Dermis microvascular lymphatic vessel endothelial cell (primary cell): ENCODE measurements at places on chromosomes 13 and 19. TPM values are rescaled to one million over a fixed set of nuclear protein-coding genes. Genes with fewer than 3 reads are reported as not detected.
A peak's percentile ranks its signal among the peaks of the same experiment; 100 is the strongest.

The LIPE gene
- 5.0 and 6.3 TPM in 2 replicates for total RNA-seq

The PEAK3 gene
- total RNA-seq = 0.13 and 0.51 TPM in 2 replicates

The PEX11G gene
- 1.8 and 2.3 TPM in 2 replicates for total RNA-seq

The KLK14 gene
- total RNA-seq = not detected in 2 replicates

The HRC gene
- total RNA-seq = not detected in 2 replicates

GRCh38 chr19:13102416-13102665 lies 317 bp downstream of the LYL1 start:
- no peak for DNase-seq

- DNase-seq = no peak
These were observed 2.0 kb downstream of the TNFSF11 start for GRCh38 chr13:42575938-42576337.

- DNase-seq = peak; percentile 37
These were observed 19.7 kb upstream of the ERCC5 start for GRCh38 chr13:102825921-102826706.

DNA sequence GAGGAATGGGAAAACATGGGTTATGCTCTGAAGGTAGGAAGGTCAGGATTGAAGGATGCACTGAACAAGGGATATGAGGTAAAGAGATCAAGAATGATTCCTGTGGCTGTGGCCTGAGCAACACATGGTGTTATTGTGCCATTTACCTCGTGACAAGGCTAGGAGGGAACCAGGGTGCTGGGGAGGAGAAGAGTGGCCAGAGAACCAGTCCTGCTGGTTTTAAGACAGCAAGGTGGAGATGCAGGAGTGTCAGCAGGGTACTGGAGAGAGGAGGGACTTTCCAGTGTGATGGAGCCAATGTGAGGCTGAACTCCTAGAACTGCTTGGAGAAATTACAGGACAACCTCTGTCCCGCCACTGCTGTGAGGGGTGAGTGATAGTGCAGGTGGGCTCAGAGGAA lies 282.4 kb downstream of the MYO16 start:
- DNase-seq = no peak

GRCh38 chr13:112688560-112689302 lies 1.1 kb upstream of the ATP11A start:
- DNase-seq = no peak

DNA sequence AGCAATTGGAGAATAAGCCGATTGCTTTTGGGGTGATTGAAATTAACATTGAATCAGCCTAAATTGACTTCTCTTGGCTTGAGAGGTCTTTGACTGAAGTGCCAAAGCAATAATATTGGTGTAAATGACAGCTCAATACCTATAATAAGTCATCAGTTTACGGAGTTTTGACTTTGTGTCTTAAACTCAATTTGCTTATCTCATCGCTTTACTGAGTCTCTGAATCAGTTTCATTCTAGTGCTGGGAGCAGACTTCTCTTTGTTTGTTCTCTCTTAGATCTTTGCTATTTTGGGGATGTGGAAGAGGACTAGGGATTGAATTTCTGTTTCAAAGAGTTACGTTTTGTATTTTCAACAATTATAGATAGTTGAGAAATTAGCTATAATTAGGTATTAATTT lies 7.1 kb downstream of the RFC3 start:
- DNase-seq = no peak

GRCh38 chr19:19650331-19650730 lies 6.9 kb upstream of the GMIP start:
- DNase-seq = no peak

GRCh38 chr13:19681517-19681916 lies 48.1 kb downstream of the MPHOSPH8 start:
- DNase-seq = peak; percentile 74

GRCh38 chr13:75411924-75412537 lies 69.9 kb downstream of the TBC1D4 start:
- no peak for DNase-seq

- no peak for DNase-seq
These were observed 144.4 kb upstream of the WASF3 start for GRCh38 chr13:26412936-26413716.

DNA sequence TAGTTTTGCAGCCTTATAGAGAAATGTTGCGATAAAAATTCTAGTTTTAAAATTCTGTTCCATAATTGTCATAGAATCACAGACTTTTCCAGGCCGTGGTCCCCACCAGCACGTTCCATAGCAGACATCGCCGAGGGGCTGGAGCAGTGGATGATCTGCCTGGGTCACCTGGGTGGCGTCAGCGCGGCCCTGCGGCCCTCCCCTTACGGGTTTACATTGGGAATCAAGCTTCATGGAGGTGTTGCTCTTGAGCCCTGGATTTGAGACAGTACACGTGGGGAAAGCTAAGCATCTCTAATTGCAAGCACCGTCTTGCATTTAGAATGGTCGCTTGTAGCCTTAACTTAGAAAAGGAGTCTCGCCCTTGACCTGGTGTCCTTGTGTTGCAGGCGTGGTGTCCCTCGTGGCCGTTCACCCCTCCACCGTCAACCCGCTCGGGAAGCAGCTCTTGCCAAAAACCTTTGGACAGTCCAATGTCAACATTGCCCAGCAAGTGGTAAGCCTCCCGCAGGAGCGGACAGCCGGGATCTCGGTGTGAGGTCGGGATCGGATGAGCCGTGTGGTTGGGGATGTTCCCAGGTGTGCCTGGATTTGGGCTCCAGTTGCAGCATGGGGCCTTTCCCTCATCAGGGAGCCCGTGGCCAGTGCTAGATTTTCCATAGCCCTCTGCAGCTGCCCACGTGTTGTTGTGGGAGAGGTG lies 35.1 kb downstream of the ATP4B start:
- no peak for DNase-seq

GRCh38 chr13:57340878-57341277 lies 173.9 kb downstream of the PRR20E start:
- no peak for DNase-seq

DNA sequence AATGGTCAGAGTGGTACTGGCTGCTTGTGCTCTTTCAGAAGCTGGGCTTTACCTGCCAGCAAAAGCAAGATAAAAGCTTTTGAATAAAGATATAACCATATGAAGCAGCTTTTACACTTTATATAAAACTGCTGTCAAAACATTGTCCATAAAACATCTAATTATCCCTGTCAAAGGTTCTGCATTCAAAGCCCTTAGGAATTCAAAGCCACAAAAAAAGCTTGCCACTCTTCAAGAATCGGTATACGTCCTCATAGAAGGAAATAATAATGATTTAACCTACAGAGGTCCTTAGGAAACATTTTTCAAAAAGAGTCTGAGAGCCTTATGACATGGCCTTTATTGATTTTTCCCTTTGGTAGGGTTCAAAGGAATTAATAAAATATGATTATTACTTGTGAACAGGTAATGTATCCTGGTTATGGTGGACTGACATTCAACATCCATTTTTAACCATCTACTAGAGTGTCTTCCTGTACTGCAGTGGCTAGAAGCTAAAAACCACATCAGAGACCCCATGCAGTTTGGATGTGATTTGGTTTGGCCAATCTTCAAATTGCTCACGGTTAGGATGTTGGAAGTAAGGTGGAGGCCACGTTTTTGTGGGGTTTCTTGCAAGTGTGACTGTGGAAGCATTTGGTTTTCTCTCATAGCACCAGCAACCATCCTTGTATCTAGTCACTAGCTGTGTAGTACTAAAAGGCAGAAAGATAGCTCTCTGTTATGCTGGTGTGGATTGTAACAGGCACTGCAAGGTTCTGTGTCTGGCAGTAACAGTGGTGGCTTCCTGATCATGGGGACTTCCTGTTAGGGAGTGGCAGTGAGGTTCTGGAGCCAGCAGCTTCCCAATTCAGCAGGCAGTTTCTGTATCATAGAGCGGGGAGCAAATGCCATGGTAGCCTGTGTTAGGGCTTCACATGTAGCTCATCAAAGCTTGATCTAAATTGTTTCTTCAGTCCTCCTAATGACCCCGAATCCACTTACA lies 441.5 kb downstream of the DIAPH3 start:
- no peak for DNase-seq

GRCh38 chr13:51846756-51847155 lies 1.8 kb upstream of the TMEM272 start:
- DNase-seq = no peak

- DNase-seq = no peak
These were observed 1.0 kb downstream of the TUBB4A start for GRCh38 chr19:6500837-6501739.

DNA sequence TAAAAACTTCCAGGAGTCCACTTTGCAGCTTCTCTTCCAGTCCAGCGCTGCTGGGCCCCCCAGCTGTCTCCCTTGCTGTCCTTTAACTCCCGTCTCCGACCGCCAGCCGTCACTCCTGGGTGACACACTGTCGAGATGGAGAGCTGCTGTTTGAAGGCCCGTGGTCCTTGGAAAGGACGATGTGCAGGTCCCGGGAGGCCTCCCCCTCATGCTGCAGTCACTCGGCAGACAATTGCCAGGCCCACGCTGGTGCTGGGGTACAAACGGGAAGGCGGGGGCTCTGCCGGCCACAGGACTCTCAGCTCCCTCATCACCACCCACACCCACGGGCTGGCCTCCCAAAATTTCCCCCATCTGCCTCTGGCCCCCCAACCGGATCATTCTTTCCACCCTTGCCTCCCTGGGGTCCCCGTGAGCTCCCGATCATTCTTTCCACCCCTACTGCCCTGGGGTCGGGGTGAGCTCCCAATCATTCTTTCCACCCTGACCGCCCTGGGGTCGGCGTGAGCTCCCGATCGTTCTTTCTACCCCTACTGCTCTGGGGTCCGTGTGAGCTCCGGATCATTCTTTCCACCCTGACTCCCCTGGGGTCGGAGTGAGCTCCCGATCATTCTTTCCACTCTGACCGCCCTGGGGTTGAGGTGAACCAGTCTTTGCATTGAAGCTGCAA lies 16.0 kb upstream of the ZNF554 start:
- DNase-seq = no peak

DNA sequence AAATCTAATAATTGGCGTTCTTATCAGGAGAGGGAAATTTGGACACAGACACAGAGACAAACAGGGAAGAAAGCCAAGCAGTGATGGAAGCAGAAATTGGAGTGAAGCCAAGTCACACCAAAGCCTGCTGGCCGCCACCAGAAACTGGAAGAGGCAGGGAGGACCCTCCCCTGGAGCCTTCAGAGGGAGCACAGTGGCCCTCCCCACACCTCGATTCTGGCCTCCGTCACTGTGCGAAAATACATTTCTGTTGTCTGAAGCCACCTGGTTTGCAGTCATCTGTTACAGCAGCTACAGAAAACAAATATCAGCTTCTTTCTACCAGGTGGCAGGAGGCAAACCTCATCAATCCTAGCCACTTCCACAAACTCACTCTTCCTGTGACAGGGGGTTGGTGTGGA lies 8.3 kb upstream of the TLE6 start:
- DNase-seq = no peak

DNA sequence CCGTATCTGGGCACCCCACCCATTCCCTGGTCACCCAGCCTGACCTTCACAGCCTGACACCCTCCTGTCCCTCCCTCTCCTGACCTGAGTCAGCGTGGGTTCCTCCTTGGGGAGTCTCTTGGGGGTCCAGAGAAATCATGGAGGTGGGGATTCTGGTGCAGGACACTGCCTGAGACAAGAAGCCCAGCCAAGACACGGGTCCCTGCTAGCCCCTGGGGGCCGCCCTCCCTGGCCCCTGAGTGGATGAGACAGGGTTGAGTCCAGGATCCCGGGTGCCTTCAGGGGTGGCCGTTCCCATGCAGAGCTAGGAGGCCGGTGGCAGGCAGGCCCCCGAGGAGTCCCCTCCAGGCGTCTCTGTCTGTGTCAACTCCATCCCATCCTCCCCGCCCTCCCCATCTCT lies 1.6 kb downstream of the MAP2K7 start:
- no peak for DNase-seq

DNA sequence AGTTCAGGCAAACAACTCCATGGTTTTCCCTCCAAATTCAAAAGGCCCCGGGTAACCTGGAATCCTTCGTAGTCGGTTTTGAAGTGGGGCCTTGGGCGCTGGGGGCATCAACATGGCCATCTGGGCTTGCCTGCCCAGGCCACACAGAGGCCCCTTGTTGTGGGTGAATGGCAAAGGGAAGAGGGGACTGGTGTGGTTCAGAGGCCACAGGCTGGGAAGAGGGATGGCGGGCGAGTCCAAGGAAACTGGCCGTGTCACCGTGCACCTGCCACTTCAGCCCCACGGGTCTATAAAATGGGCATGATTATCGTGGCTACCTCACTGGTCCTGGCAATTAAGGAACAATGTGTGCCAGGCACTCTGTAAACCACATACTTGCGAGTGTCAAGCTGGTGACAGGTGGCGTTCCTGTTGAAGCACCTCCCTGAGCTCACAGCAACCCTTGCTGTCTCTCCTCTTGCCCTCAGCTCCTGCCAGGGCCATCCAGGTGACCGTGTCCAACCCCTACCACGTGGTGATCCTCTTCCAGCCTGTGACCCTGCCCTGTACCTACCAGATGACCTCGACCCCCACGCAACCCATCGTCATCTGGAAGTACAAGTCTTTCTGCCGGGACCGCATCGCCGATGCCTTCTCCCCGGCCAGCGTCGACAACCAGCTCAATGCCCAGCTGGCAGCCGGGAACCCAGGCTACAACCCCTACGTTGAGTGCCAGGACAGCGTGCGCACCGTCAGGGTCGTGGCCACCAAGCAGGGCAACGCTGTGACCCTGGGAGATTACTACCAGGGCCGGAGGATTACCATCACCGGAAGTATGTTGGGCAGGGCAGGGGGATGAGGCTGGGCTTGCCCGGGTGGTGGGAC lies 1.3 kb downstream of the LSR start:
- DNase-seq = no peak

DNA sequence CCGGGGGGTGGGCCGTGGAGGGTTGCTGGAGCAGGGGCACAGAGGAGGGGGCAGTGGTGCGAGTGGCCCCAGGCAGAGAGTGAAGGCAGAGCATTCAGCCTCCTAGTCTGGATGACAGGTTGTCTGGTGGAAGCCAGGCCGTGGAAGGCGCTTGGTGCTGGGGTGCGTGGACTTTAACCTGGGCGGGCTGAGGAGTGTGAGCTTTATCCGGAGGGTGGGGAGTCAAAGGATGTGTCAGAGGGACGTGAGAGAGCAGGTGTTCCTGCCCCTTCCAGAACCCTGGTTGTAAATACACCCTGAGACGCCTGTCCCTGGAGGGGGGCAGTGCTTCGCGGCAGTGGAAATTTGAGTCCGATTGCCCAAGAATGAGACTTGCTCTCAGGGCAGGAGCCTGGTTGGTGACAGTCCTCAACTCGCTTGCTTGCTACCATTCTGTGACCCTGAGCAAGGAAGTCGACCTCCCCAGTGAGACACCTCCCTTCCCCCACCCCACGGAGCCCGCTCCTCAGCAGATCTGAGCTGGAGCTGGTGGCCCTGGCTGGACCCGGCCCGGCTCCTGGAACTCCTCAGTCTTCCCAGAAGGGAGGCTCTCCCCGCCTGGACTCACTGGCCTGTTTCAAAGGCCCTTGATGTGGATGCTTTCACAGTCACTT lies 2.3 kb downstream of the SPPL2B start:
- no peak for DNase-seq

GRCh38 chr19:38894968-38895367 lies 4.5 kb downstream of the SIRT2 start:
- DNase-seq = no peak

DNA sequence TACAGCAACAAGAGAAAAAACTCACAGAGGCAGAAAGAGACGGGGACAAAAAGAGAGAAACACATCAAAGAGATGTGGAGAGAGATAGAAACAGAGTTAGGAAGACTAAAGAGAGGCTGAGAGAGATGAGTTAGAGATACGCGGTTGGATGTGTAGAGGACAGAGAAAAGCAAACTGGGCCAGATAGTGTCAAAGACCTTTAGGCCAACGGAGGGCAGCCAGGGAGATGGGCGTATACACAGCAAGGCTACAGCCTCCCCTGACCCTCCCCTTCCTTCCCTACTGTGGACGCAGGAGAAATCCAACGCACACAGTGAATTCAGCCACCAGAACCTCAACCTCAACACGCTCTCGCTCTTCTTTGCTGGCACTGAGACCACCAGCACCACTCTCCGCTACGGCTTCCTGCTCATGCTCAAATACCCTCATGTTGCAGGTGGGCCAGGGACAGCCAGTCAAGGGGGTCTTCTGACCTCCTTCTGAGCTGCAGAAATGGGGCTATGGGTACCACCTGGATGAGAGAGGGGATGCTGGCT lies 18.7 kb downstream of the CYP2B6 start:
- no peak for DNase-seq
